Fibroblast of the aortic adventitia (primary cell): ENCODE measurements at places on chromosomes 4 and X.
A peak's percentile ranks its signal among the peaks of the same experiment; 100 is the strongest.

DNA sequence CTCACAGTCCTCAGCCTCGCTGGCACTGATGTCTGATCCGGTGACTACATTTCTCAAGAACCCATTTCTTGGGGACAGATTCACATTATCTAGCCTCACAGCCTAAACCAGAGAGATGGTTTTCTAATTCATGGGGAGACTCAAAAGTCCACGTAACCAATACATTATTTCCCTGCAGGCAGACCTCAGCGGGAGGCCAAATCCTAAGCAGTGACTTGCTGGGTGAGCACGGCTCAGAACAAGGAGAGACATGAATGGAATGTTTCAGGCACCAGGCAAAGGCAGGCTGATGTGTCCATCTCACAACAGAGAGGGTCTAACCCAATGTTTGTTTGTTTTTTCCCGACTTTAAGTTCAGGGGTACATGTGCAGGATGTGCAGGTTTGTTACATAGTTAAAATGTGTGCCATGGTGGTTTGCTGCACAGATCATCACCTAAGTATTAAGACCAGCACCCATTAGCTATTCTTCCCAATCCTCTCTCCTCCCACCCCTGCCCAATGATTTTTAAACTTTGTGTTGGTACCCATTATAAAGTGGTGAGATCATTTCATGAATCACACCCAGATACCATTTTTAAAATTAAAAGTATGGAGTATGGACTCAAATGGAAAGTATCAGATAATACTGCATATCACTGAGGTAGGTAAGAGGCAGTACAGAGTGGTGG is 53.3 kb downstream of the SCD5 start:
- DNase-seq = peak; percentile 38

DNA sequence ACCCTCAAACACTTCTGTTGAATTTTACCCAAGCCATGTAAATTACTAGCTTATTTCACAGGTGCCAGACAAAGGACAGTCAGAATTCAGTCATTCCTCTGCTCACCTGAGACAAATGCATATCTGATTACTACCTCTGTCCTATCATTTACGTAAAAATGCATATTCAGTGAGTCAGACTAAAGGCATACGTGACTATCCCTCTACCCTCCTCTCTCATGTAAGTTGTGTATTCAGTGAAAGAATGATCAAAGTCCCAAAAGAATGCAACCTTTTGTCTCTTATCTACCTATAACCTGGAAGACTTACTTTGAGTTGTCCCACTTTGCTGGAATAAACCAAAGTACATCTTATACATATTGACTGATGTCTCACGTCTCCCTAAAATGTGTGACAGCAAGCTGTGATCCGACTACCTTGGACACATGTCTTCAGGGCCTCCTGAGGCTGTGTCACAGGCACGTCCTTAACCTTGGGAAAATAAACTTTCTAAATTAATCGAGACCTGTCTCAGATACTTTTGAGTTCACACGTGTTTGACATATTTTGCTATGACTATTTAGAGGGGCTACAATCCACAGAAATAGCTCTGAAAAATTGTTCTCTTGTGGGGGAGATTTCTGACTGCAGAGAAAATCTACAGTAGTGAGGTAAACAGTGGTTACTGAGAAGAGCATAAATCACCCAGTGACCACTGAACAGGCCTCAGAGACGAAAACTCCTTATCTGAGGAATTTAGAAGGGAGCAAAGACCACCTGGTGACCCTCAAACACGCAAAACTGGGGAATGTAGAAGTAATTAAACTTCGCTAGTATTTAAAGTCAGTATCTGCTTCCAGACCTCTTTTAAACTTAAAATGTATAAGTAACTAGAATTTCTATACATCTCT is 1575.8 kb downstream of the STIM2 start:
- DNase-seq = no peak

GRCh38 chrX:42398967-42399631 is 378.9 kb downstream of the PPP1R2C start:
- DNase-seq = peak; percentile 1

GRCh38 chr4:48141048-48141447 is 7.0 kb upstream of the TXK start:
- DNase-seq = peak; percentile 73

GRCh38 chr4:38891051-38891983 is 23.7 kb downstream of the FAM114A1 start:
- no peak for DNase-seq

DNA sequence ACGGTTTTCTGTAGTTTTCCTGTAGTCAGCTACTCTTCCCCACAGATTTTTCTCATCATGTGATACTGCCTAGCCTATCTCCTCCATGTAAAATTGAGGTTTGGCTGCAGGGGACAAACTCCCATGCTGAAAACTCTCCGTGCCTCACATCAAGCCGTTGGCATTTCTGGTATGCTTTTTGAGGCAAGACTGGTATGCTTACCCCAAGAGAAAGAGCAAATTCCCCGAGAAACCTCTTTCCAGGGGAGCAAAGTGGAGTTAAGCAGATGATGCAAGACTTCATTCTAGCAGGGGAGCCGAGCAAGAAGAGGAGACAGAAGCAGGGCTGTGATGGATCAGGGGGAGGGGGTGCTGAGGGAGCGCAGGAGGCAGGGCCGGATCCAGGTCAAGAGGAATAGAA is 4.8 kb downstream of the SOWAHD start:
- DNase-seq = peak; percentile 79

GRCh38 chrX:110310896-110311295 is 7.0 kb downstream of the AMMECR1 start:
- no peak for DNase-seq

GRCh38 chr4:6901669-6902317 is 7.8 kb upstream of the TBC1D14 start:
- no peak for DNase-seq

DNA sequence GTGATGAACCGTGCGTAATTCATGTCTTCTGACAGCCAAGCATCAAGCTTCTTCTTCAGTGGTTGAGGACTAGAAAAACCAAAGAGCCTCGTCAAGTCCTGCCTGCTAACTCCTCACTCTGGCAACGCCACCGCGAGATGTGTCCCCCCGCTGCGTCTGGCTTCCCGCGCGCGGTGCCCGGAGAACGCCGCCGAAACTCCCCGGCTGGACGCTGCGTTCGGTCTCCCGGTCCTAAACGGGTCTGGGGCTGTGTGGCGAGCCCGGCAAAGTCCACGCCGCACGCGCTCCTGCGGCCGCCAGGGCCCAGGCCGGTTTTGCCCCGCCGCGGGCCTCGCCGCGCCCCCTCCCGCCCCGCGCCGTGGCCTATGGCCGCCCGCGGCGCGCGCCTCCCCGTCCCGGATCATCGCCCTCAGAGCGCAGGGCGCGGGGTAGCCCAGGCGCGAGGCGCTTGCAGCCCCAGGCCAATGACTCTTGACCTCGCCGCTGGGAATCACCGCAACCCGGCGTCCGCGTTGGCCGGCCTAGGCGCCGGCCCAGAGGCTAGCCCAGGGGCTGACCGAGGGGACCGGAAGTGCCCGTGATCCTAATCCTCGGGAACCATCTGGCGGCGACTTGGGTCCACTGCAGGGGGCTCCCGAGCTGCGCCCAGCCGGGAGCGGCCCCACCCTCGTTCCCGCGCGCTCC is at the start of gene AADAT:
Gene AADAT (minus strand): TSS at position 289 of the 684 bp plus-strand sequence. CDS start 266 bp downstream, at position 23.
- peak; percentile 72 for DNase-seq

DNA sequence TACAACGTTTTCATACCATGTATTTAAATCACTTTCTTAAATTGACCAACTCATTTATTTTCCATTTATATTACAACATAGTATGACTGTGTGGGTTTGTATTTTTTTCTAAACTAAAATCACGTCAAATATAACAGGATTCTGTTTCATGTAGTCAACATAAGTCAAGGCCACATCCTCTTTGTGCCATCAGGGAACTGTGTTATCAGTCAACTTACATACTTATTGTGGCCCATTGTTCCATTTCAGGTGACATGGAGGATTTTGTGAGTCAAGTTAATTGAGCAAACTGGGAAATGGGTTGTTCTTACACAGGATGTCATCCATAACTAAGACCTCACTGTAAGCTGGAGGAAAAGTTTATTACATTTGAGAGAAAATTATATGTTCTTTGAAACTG is 35.9 kb downstream of the STK26 start:
- DNase-seq = no peak

DNA sequence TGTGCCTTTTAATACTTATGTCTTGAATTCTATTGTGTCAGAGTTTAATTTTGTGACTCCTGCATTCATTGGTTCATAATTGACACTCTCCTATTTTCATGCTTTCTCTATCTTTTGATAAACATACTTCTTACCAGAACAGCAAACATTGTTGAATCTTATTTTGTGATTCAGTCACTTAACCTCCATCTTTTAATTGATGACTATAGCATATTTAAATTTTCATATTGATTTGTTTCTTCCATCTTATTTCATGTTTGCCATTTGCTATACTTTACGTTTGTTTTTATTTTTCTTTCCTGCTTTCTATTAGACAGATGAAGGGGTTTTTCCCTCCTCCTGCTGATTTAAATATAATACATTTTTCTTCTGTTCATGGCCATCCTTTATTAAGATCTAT is 115.5 kb upstream of the FAM9A start:
- no peak for DNase-seq

GRCh38 chr4:183356931-183357675 is 34.9 kb upstream of the CLDN24 start:
- DNase-seq = no peak

DNA sequence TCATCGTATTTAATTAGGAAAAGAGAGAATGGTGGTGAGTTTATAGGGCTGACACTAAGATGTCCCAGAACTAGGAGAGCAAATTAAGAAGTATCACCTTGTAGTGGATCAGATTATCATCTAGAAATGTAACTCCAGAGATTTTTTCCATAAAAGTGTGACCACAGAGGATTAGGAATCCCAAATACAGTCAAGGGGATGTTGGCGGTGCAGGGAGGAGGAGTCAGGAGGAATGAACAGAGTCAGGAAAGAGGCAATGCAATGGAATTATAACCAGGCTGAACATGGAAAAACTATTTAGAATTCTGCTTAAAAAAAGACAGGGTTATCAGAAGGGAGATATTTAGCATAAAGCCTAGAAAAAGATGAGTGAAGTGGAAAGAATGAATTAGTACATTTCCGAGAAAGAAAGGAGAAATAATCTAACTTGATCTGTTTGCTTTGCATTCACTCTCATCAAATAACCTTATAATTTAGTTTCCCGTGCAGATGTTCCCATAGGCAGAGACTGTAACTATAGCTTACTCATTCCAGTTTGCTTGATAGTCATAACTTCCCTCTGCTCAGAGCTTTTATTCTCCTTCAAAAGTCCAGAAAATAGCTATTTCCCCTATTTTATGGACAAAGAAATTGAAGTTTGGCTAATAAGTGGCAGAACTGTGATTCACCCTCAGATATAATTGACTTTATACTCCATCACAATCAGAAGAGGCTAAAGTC is 56.4 kb downstream of the SCFD2 start:
- DNase-seq = peak; percentile 31

- peak; percentile 30 for DNase-seq
Observed at GRCh38 chrX:103640401-103641155, 11.8 kb downstream of the TCEAL1 start.

DNA sequence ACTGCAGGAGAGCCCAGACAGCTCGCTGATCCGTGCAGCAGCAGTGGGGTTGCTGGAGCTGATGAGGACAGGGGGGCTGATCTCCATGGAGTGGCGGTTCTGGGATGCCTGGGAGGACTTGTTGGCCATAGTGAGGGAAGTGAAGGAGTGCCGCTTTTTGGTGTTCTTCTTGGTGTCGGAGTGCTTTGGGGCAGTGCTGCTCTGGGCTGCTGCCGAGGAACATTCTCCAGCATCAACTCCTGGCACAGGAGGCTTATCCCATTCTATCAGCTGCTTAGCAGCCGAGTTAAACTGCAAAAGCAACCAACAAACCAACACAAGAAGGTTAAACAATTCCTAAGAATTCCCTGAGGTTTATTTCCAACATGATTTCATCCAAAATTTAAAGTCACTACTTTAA is 126.3 kb upstream of the CBR4 start:
- DNase-seq = no peak

GRCh38 chrX:35858361-35858760 is 60.2 kb downstream of the MAGEB16 start:
- no peak for DNase-seq

GRCh38 chrX:74133156-74133796 is 170.7 kb upstream of the ZCCHC13 start:
- DNase-seq = peak; percentile 88

DNA sequence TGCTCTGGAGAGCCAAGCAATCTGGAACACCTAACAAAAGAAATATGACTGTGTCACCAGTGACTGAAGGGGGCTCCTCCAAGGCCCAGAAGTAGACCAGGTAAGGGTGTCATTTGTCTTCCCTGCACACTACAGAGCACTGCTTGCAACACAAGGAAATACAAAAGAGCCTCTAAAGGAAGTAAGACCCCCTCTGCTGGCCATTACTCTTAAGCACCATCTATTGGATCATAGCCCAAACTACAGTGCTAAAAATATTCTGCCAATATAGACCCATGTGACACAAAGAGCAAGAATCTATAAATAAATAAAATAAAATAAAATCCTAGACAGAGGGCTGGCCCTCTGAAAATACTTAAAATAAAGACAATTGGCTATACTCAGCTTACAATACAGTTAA is 528.7 kb downstream of the TMA16 start:
- DNase-seq = no peak

- DNase-seq = no peak
Observed at GRCh38 chr4:173174594-173175012, 6.0 kb downstream of the GALNT7 start.

DNA sequence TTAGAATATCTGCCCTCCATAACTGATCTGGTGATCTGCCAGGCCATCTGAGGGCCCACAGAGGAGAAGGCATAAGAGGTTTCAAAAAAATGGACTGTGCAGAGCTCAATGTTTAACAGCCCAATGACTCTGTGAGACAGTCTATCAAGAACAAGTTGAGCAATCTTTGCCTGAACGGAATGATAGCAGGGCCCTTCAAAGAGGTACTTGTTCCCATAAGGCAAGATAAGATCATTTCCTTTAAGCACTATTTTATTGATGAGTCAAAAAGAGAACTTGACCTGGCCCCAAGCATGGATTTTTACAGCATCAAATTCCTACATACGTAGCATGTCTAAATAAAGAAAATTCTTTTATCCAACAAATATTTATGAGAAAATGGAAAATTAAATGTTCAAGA is 182.8 kb downstream of the IDS start:
- DNase-seq = no peak

DNA sequence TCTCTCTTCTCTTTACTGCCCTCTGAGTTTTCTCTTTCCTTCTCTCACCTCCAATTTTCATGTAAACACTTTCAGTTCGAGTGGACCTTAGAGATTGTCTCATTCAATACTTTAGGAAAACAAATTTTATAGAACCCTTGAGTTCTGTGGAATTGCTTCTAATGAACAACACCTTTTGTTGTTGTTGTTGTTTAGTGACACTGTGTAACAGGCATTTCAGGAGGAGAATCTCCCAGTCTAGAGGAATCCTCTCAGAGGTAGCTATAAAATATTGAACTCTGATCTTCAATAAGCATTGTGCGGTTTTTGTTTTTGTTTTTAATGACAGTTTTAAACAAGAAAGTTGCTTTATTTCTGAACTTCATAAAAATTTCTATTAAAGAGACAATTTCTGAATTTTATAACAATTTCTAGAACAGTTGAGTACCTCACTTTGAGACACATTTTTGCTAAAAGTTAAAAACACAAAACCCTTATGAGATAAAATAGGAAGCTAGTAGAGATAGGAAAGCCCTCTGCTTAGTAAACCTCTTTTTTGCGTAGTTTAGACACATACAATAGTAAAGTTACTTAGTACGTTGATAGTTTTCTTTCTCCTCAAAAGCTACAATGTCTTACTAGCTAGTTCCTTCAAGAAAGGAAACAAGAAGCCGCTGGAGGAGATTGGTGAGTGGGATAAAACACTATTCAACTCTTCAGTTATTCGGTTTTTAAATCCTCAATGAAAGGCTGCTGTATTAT is 38.8 kb downstream of the CLCN3 start:
- DNase-seq = peak; percentile 15
